ENCODE measurements at places on chromosomes 3 and 15.

GRCh38 chr15:49379996-49380395, 43.0 kb upstream of the FGF7 start:
- no peak for DNase-seq

GRCh38 chr3:193452338-193452737, 73.8 kb upstream of the ATP13A5 start:
- DNase-seq, result no peak

DNA sequence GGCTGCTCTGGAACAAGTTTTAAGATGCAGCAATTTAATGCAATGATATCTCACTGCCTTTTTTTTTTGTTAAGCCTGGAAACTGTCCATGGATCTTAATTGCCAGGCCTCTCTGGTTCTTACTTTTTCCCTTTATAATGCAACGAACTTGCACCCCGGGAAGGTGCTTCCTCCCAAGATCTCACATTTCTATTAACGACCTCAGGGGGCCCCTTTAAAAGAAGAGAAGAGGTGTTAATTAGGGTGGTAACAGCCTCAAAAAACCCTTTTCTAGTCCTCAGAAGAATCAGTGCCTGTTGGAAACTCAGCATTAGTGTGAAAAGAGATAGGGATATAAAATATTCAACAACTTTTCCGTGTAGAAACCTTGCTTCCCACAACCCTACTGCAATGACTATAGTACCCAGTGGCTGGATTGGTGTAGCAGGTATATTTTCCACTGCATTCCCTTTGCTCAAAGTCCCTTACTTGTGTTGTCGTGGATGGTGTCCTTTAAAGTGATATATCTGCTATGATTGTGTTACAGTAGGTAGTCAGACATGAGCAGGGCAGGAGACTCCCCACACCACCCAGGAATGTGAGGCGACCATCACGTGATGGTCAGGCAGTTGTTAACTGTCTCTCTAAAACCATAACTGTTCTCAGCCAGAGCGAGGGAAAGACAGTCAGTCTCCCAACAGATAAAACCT, 121.8 kb downstream of the CTNNB1 start:
- DNase-seq, result no peak

DNA sequence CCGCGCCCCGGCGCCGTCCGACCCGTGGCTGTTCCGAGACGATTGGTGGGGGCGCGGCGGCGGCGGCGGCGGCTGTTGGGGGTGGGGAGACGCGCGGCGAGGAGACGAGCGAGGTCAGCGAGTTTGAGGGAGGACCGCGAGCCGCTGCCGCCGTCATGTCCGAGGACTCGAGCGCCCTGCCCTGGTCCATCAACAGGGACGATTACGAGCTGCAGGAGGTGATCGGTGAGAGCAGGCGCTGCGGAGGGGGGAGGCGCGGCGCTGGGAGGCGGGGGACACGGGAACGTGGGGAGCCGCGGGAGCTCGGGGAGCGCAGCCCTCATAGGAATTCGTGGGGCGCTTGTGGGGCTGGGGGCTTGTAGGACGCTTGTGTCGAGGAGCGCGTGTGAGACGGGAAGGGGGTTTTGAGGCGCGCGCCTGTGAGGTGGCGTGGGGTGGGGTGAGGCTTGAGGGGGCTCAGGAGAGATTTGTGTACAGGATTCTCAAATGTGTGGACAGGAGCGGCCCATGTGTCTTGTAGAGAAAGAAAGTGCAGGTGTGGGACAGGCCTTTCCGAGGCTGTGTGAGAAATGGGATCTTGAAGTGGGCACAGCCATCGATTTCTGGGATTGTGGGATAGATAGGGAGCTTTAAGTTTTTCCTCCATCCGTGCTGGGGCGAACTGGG, 518 bp downstream of the OXSR1 start:
- no peak for DNase-seq

DNA sequence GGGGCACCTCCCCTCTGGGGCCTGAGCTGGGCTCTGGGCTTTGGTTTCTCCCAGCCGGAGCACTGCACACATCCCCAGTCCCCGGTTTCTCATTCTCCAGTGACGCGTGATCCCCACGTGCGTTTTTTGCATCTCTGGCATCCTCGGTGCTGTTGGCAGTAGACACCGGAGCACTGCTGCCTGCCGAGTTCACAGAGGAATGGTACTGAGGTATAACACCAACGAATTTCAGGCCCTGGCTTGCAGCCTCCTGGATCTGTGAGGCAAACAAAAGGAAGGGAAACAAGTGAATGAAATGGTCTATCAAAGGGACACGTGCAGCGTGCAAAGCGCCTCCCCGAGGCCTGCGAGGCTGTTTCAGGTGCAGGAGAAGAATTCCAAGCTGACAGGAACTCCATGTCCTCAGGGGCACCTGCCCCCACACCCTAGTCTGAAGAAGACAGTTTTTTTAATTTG, 112.9 kb downstream of the OXNAD1 start:
- DNase-seq, result no peak

- peak; percentile 50 for DNase-seq
These were observed 202.8 kb upstream of the MRPL3 start for GRCh38 chr3:131705558-131706051.

DNA sequence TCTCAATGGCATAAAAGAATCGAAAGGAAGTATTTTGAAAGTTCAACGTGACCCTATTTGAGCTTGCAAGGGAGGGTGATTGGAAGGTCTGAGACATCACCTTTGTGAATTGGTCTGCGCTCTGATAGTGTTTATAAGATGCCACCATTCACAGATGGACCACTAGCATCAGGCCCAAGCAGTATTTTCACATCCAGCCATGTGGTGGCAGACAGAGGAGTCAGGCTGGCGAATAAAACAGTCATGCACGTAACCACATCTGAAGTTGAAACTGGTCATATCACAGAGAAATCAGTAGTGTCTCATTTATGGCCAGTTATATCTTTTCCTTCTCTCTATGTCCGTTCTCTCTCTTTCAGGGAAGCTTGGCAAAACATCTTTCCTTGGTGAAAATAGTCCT, 170.1 kb upstream of the ONECUT1 start:
- no peak for DNase-seq

GRCh38 chr3:41574900-41575299, 375.6 kb downstream of the CTNNB1 start:
- DNase-seq, result no peak

DNA sequence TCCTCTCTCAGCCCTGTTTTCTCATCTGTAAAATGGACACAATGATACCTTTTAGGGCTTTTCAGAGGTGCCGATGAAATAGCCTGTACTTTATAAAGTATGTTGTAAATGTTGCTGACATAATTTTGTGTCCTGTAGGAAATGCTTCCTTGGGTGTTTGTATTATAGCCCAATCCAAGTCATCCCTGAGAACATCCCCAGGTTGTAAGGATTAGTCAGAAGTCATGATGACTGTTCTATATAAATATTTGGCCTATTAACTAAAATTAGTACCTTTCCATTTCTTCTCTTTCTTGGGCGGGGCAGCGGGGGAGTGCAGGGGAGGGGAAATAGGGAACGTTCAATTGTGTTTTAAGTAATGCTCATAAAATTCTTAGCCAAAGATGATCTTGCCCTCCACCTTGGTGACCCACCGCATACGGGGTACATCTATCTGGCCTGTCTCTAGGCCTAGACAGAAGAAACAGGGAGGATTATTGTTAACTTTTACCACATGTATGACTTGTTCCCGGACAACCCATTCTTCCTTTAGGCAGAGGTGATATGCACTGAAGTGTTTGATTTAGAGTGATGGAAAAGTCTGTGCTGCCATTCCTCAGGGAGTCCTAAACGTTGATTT, 120.7 kb downstream of the VGLL4 start:
- DNase-seq, result no peak

- no peak for DNase-seq
These were observed 1.8 kb downstream of the CLCN2 start for GRCh38 chr3:184359610-184360009.

DNA sequence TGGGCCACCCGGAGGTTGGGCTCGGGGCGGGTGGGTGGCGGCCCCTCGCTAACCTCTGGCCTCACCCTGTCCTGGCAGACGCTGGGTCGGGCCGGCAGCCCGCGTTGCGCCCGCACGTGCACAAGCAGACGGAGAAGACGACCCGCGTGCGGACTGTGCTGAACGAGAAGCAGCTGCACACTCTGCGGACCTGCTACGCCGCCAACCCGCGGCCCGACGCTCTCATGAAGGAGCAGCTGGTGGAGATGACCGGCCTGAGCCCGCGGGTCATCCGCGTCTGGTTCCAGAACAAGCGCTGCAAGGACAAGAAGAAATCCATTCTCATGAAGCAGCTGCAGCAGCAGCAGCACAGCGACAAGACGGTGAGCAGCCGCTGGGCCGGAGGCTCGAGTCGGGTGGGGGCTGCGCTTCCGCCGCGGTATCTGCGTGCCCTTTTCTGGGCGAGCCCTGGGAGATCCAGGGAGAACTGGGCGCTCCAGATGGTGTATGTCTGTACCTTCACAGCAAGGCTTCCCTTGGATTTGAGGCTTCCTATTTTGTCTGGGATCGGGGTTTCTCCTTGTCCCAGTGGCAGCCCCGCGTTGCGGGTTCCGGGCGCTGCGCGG, 3.7 kb downstream of the ISL2 start:
- DNase-seq, result peak; percentile 67

DNA sequence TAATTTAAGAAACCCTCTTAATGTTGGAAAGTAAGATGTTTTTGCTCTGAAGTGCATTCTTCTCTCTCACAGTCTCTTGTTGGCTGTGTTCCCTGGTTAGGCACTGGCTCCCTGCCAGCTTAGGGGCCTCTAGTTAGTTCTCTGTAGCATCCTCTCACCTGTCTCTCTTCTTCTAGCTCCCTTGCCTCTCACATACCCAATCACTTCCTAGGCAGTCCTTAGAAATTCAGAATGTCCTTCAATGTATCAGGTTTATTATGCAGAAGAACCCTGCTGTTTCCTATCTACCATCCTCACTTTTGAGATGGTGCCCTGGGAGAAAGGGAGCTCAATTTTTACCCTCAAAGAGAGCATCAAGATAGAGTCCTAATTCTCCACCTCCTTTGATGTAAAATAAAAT, 36.2 kb upstream of the CPNE4 start:
- DNase-seq, result no peak

- DNase-seq, result no peak
These were observed 368.0 kb upstream of the ATP10A start for GRCh38 chr15:26231096-26231495.

DNA sequence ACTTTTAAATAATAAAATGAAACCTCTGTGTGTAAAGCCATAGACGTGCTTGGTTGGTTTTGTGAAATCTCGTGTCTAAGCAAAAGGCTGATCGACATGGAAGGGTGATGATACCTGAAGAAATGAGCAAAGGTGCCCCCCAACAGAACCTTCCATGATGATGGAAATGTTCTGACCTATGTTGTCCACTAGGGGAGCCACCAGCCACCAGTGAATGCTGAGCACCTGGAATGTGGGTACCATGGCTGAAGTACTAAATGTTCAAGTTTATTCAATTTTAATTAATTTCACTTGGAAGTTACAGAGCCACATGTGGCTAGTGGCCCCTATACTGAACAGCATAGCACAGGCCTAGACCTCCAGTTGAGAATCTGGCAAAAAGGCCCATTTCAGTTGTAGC, 158.8 kb downstream of the POLR2M start:
- DNase-seq, result no peak

DNA sequence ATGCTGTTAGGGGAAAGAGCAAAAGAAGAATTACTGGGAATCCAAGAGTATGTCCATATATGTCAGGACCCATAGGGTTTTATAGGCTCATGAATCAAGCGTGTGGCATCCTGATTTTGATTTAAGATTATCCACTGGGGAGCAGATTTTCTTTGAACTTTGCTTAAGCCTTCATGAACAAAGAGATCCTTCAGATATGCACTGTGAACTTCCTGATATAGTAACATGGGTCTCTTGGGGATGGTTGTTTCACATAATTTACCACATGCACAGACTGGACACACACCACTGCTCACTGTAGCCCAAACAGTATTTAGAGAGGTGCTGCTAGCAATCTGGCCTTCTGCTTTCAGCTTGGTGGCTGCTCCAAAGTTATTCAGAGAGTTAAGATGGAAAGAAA, 200.9 kb upstream of the ZPLD1 start:
- DNase-seq, result peak; percentile 52

- no peak for DNase-seq
These were observed 11.4 kb downstream of the GPR87 start for GRCh38 chr3:151305060-151305774.

GRCh38 chr3:17825298-17825697, 82.9 kb upstream of the TBC1D5 start:
- no peak for DNase-seq

GRCh38 chr15:79978655-79979514, 7.9 kb upstream of the BCL2A1 start:
- DNase-seq, result peak; percentile 78

- DNase-seq, result peak; percentile 72
These were observed 110.9 kb downstream of the EDEM1 start for GRCh38 chr3:5298453-5298852.

- no peak for DNase-seq
These were observed 10.6 kb upstream of the GLCE start for GRCh38 chr15:69149803-69150202.

DNA sequence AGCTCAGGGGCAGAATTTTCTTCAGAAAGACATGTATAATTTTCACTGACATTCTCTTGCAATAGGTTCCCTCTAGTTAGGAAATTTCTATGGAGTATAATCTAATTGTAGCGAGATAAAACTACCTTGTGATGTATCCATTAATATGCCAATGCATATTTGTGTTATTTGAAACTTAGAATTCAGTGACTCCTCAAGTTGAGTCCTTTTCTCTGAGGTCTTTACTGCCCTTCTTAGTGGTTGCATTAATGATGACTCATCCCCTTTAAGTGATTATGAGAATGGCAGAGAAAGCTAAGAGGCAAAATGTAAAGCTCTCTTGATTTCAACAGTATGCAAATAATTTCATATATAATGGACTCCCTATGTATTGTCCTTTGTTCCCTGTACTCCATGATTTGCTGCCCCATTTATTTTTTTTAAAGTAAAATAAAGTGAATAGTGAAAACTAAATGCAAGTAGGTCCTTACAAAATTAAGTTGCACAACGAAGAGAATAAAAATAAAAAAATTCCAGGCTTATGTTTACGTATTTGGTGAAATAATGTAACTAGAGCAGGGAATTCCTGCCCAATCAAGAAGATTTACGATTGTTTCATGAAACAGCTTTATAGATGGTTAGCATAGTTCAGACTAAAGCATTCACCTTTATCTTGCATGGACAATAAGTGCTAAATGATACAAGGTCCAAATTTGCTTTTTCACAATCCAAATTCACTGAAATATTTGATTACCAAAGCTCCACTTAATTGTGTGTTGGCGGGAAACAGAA, 78.1 kb downstream of the ZPLD1 start:
- no peak for DNase-seq

Data from GM06990 (cell line).